ENCODE measurements at places on chromosomes 6 and 20.

DNA sequence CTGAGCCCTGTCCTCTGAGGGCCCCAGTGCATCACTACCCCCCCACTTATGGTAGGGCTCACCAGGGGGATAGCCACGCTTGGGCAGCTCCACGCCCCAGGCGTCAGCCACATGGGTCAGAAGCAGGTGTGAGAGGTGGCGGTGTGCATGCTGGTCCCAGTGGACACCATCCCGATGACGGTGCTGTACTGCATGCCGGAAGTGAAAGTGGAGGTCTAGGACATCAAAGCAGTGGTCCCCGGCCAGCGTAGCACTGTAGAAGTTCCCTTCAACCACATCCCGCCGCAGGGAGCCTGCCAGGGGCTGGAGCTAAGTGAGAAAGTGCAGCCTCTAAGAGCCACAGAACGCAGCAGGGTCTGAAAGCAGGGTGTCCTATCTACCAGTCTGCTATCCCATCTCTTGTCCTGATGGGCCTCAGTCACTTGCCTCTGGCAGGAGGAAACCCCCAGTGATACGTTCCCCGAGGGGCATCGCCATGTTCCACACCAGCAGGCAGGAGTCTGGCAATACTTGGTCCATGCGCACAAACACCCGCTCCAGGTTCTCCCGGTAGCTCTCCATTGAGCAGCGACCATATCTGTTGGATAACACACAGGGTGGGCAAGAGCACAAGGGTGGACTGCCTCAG lies 2.2 kb downstream of the PCED1A start:
- DNase-seq: no peak

DNA sequence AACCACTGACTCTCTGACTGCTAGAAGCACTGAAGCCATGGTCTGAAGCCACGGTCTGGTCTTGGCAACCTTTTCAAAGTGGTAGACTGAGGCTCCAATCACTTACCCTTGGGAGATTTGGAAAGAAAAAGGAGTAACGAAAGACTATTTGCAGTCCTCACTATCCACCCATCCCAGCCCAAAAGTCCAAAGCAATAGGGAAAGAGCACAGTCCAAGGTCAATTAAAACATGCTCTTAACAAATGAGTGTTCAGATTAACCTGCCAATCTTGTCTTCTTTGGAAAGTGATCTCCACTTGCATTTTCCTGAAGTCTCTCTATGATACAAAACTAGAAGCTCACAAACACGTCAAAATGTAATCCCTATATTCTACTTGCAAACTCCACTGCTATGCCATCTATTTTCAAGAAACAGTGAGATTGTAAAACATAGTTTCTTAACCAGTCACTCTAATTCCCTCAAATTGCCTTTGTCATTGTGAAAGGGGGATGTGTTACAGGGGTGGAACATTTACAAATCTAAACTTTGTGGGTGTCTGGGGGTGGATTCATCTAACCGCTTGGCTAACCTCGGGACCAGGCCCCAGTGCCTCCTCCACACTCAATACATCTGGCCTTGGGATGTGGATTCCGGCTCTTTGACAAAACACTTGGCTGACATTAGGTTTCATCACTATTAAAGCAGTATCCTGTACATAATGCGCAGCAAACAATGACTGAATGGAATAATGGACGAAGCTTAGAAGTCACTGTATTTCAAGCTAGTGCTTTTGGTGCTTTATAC lies 56.4 kb downstream of the B4GALT5 start:
- DNase-seq: no peak

GRCh38 chr6:747028-747427 lies 54.1 kb upstream of the EXOC2 start:
- no peak for DNase-seq

GRCh38 chr20:62293111-62293784 lies 9.5 kb upstream of the ADRM1 start:
- DNase-seq: no peak

- no peak for DNase-seq
Measured at GRCh38 chr20:17226410-17227218, at the start of gene PCSK2. Gene PCSK2, plus strand, starts transcription at chr20:17227040. Its CDS starts 266 bp downstream, at chr20:17227306.

DNA sequence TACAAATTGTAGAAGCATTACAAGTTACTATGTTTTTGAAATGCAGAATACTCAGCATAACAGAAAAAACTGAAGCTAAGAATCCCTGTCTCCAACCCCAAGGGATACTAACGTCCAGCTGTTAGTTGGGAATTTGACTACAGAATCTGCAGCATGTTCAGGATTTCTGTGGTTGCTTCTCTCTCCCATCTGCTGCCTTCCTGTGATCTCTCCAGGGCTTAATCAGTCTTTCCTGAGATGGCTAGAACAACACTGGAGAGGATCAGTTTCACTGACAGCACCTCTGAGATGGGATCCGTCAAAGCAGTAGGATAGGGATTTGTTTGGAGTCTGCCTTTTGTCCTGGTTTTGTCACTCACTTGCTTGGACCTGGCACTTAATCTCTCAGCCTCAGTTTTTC lies 73.3 kb upstream of the NUP153 start:
- DNase-seq: no peak

- no peak for DNase-seq
Measured at GRCh38 chr6:148984531-148985056, 237.8 kb downstream of the UST start.

DNA sequence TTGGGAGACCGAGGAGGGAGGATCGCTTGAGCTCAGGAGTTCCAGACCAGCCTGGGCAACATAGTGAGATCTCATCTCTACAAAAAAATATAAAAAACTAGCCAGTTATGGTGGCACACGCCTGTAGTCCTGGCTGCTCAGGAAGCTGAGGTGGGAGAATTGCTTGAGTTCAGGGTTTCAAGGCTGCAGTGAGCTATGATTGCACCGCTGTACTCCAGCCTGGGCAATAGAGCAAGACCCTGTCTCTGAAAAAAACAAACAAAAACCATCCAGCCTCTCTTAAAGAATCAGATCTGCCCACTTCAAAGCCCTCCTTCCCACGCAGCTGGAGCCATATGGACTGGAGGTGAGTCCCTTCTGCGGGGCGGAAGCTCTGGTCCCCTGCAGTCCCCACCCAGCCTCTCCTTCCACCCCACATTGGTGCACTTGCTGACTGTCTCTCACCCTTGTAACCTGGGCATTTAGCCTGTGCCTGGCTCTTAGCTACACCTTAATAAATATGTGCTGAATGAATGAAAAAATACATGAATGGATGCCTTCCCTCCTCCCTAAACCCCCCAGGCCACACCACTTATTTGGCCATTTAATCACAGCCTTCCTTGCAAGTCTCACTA lies 7.2 kb upstream of the PARD6B start:
- no peak for DNase-seq

GRCh38 chr6:55438203-55438602 lies 110.9 kb downstream of the GFRAL start:
- no peak for DNase-seq

DNA sequence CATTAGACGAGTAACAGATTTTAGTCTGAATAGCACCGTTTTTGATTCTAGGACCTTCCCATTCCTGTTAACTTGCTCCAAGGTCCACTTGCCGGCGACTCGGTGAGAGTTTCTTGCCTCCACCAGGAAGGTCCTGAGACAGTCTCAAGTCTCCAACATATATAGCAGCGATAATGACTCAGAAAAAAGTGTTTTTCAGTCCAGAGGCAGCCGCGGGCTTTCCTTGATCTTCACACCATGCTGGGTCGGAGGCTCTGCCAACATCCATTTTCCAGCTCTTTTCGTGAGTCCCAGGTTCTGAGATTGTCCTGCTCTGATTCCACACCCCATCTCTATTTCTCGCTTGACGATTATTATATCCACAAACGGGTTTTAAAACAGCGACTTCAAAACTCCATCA lies 170.5 kb downstream of the GPX5 start:
- no peak for DNase-seq

- DNase-seq: no peak
Measured at GRCh38 chr6:36132246-36132895, 2.1 kb downstream of the MAPK13 start.

DNA sequence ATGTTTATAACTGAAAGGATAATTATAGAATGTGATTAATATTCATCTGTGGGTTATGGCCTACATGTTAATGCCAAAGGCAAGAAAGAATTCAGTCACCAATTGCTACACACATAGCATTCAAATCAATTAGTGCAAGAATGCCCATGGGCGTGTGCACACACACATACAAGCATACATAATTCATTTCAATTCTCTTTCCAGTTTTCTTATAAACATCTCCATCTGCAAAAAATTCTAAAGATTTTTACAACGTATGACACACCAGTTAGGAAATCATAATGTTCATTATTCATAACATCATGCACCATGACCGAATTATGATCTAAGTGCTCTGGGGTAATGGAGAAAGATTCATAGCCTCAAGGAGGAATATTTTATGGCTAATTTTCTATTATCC lies 111.0 kb upstream of the ADTRP start:
- no peak for DNase-seq

DNA sequence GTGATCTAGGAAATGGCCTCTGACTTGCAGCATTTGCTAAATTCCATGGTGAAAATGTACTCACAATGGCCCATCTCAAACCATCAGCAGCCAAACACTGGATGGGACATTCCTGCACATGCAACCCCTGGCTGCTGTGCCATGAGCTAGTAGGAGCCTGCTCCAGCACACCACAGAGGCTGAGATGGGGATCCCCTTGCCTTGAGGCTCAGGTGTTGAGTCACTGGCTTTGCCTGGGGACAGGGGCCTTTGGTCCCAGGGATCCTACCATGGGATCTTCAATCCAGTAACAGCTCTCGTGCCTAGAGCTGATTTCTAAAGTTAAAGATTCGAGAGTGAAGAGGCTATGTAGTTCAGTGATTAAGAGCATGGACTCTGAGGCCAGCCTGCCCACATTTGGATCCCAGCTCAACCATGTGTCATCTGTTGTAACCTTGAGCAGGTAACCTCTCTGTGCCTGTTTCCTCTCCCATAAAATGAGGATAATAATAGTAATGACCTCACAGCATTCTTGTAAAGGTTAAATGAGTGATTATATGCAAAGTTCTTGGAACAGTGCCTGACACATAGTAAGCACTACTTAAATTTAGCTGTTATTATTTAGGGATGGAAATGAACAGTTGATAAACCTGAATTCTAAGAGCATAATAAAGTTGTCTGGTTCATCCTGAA lies 16.4 kb downstream of the FOXQ1 start:
- no peak for DNase-seq

DNA sequence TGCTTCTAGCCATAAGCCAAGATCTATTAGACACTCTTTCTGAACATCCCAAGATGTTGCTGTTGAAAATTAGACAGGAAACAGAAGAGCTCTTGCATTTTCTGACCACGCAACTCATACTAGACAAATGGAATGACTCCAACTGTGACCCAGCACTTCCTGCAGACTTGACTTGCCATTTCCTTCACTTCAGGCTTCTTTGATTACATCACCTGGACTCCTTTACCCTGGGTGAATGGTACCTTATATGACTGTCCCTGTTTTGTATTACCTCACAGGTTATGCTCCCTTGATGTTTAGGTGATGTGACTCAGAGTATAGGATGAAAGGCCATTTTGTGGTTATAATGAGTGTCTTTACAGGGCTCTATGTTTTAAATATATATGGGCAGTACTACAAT lies 236.1 kb downstream of the BMP2 start:
- DNase-seq: no peak

DNA sequence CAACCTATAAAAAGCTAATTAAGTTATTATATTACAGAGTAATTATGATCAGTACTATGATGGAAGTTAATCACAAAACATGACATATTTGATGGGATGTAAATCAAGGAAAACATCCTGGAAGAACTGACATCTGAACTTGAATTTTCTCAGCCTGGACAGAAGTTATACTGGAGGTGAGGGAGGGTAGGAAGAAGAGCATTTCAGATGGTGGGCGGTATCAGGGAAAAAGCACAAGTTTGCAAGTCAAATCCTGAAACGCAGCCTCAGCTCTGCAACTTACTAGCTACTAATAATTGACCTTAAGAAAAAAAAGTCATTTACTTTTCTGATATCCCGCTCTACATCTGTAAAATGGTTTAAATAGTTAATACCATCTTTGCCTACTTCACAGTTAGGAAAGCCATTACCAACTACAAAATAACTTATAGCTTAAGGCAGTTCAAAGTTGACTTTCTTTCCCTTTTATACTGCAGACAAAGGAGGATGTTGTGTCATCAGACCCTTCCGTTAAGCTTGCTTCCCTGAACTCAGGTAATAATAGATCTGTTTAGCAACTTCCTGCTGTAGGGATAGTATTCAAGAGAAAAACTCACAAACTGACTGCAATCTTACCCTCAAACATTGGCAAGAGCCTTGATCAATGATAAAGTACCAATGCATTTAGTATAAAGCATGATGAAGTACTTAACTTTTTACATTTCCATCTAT lies 21.0 kb downstream of the NOL7 start:
- no peak for DNase-seq

DNA sequence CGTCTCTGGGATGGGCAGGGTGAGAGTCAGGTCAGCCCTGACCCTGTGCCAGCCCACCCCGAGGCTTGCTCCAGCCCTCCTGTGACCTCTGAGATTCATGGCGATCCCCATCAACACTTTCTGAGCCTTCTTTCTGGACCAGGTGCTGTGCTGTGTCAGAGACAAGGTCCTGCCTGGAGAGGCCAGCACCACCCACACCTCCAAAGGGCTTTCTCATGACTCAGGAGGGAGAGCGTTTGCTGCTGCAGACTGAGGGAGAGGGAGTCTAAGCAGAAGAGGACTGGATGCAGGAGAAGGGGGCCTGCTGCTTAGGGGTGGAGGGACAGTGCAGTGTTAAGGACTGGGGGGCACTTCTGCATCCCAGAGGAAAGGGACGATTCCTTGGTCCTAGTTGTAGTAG lies 193.5 kb downstream of the LRFN2 start:
- DNase-seq: no peak

GRCh38 chr6:1604158-1605003 lies 5.3 kb upstream of the FOXC1 start:
- DNase-seq: peak; percentile 53

- peak; percentile 39 for DNase-seq
Measured at GRCh38 chr20:32743237-32744112, at the start of gene COMMD7. Gene COMMD7, minus strand, starts transcription at chr20:32743467. Its CDS starts 76 bp downstream, at chr20:32743391.

DNA sequence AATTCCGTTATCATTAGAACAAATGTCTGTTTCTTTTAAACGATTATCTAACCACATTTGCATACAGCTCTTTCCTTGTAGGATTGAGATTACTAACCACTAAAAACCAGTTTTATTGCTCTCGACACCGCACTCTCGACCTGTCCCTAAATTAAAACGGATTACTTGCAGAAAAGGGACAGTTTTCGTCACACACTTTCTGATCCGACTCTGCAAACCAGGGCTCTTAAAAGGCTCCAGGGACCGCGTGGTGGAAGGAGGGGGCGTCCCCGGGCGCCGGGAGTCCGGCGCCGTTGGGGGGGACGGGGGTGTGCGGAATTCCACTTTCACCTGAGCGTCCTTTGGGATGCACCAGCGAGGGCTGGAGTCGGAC lies 731 bp downstream of the MAK start:
- DNase-seq: no peak

- no peak for DNase-seq
Measured at GRCh38 chr6:82902290-82902689, 163.4 kb downstream of the UBE3D start.
